ENCODE measurements at places on chromosomes 5 and 9.

DNA sequence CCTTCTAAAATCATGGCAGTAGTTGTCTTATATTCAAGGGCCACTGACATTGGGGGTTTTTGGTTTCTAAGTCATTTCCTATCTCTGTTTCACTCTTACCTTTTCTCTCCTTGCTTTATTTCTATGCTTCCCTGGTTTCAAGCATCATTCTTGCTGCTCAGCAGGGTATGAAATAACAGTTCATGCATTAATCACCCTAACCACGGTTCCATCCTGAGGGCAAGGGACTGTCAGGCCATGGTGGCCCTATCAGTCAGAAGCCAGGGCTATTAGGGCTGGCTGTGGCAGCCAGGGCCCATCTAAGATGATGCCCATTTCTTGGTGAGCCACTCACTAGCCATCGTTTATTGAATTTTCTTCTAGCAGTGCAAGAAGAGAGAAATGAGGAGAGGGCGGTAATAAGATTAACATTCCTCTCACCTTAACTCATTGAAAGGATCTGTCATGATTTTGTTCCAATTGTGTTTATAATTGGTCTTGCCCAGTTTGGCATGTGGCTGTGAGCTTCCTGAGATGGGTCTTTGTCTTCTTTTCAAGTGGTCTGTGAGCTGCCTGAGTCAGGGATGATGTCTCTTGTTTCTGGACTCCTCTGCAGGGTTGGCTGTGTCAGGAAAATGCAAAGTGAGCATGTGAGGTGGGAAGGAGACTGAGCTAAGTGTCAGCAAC lies 45.2 kb downstream of the CYSTM1 start:
- no peak for DNase-seq

DNA sequence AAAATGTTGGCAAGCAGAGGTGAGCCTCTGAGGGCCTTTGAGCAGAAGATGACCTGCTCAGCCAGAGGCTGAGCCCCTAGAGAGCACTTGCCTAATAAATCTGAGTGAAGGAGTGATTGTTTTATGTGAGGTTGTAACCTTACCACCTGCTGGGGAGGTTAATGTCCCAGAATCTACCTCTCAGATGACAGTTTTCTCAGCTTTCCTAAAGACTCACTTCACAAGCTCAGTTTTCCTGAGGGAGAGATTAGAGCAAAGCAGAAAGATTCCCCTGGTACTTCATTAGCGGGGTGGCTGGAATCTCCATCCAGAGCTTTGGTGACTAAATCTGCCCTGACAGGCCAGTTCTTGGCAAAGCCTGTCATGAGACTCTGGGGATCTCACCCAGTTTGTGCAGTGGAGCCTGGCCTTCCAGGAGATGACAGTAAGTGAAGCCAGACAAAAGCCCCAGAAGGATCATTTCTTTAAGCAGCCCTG lies 48.8 kb upstream of the GALNT10 start:
- DNase-seq = no peak

DNA sequence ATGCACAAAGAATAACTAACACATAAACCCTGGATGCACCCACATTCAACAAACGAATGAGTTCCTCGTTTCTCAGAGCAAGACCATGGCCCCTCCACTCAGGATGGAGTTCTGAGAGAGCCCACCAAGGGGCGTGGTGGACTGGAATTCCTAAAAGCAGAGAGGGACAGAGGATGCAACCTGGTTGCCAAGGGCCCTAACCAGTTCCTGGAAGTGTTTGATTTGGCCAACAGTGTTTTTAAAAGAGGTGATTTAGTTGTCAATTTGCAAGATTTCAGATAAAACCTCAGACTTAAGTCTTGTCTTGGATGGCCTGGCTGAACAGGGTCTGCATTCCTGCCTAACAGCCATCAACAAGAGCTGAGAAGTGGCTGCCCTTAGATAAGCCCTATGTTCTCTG lies 34.4 kb downstream of the GLRA1 start:
- DNase-seq = no peak

- no peak for DNase-seq
Observed at GRCh38 chr9:116477584-116478141, 209.4 kb upstream of the TRIM32 start.

DNA sequence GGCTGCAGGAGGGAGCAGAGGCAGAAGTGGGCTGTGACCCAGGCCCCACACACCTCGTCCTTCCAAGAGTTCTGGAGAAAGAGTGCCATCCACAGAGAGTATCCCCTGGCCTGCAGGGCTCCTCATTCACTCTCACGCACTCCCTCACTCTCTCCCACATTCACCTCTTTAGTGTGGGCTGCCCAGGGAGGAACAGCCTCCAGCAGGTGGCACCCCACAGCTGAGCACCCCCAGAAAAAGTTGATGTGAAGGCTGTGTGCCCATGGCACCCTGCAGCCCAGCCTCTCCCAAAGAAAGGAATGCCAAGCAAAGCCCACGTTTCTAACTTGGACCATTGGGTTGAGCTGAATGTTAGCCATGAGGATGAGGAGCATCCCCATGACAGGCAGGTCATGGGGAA lies 4.5 kb upstream of the SHC3 start:
- no peak for DNase-seq

GRCh38 chr5:75847561-75848021 lies 130.4 kb upstream of the POC5 start:
- DNase-seq = no peak

- no peak for DNase-seq
Observed at GRCh38 chr9:122347348-122348287, 23.2 kb upstream of the PTGS1 start.

- DNase-seq = no peak
Observed at GRCh38 chr9:68780380-68780712, 75.3 kb downstream of the PIP5K1B start.

- no peak for DNase-seq
Observed at GRCh38 chr5:174806729-174807128, 82.3 kb downstream of the MSX2 start.

DNA sequence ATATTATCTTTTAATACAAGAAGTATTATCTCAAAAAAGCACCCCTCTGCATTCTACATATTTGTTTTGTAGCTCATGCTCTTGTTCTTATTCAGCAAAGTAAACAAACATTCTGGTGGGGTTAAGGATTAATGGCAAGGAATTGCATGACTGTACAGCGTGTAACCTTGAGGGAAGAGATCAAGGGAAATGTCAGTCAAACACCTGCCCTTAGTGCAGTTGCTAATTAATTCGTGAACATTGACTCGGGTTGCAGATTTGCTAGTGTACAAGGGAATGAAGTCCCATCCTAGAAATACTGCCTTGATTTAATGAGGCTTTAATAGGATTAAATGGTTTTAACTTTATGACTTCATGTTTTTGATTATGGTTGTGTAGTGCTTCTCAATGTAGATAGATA lies 1758.1 kb downstream of the MAT2B start:
- no peak for DNase-seq

- DNase-seq = peak; percentile 47
Observed at GRCh38 chr9:92790542-92791527, 26.2 kb upstream of the BICD2 start.

GRCh38 chr5:144487761-144488160 lies 317.1 kb downstream of the KCTD16 start:
- no peak for DNase-seq

- DNase-seq = no peak
Observed at GRCh38 chr5:124651663-124652513, 94.6 kb downstream of the ZNF608 start.

GRCh38 chr5:160473681-160474080 lies 52.0 kb downstream of the PTTG1 start:
- no peak for DNase-seq

DNA sequence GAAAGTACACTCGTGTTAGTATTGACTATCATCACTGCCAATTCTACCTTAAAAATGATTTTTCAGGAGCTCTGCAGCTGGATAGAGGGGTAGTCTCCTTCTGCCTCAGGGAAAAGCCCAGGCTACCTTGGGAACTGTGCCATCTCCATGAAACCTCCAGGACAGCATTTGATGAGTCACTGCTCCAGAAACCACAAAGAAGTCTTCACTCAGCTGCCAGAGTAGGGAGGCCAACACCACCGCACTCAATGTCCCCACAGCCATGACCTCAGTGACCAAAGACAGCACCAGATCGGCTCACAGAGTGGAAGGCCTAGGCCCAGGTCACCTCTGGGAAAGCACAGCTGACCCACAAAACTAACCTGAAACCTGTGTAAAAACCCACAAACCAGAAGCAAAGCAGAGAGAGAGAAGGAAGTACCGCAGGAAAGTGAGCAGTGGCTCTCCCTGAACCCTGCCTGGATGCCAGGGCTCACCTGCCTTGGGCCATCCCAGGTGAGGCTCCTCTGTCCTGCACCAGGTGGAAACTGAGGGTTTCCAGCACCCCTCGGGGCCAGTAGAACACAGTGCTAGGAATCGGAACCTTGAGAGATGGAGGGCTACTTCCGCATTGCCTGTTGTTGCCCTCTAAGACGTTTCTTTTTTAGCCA lies 30.0 kb downstream of the S1PR3 start:
- no peak for DNase-seq

- no peak for DNase-seq
Observed at GRCh38 chr5:3194271-3194670, 401.4 kb upstream of the IRX1 start.

DNA sequence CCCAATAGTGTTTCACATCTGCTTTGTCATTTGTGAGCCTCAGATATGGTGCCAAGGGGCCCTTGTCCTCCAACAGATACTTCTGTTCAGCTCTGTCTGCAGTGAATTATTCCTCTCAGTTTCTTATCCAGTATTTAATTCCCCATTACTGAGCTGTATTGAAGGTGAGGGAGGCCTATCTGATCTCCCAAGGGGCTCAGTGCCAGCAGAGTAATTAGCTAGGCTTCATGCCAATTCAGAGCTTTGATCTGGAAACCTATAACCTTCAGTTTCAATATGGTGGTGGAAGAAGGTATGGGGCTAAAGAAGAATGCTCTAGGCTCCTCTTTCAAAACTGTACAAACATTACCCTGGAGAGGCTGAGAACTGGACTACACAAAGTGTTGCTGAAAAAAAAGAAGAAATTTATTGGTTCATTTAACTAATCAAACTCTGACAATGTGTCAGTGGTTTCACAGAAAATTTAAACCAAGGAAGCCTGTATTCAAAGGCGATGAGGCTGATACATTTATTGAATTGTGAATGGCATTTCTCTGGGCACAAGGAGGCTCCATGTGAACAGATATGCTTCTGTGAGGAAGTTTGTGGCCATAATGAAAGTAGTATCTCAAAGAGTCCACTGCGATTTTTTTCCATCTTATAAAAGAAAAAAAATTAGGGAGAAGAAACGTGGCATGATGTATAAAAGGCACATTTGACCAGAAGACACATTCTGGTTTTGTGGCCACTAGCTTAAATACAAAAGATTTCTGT lies 397.8 kb downstream of the TLE4 start:
- no peak for DNase-seq

GRCh38 chr5:36651761-36652685 lies 45.6 kb downstream of the SLC1A3 start:
- DNase-seq = no peak

- no peak for DNase-seq
Observed at GRCh38 chr5:174459832-174460448, 264.4 kb upstream of the MSX2 start.

DNA sequence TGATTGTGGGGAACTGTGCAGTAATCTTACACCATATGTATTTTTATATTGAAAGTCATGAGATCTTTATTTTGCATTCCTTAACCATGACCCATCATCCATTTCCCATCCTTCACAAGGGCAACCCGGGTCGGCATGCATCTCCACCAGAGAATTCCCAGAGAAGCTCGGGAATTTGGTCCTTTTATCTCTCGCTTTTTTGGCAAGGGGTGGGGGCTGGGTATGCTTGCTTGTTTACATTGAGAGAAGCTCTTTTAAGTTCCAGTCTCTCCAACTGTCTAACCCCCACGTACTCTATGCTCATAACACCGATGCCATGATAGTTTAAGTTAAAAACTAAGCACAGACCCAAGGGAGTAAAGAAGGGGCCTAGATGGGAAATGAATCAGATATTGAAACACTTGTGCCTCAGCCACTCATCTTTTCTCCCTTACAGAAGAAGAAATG lies 109.9 kb upstream of the NFIB start:
- no peak for DNase-seq

DNA sequence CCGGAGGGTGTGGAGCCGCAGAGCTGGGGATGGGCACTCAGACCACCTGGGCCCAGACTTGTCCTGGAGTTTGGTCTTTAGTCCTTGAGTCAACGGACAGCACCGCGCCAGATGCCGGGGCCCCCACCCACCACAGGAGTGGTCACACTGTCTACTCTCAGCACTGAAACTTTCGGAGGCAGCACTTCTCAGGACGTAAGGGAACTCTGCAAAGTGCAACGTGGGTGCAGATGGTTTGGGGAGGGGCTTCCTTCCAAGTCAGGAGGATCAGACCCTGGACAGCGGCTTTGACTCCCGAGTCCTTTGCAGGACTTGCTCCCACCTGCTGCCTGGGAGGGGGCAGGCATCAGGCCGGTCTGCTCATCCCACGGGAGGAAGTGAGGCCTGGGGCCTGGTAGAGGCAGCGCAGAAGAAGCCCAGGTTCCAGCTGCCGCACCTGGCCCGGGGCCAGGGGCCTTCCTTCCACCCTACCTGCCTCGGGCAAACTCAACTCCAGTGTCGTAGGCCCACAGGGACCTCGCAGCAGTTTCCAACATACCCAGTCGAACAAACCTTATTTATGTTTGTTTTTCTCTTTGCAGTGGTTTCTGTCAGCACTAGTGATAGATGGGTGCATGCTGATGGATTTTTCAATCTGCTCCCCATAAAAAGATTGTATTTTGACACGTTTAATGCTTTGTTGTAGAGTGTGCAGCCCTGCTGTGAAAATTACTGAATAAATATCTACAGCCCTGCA lies 149.8 kb upstream of the PPP1R26 start:
- DNase-seq = no peak

- no peak for DNase-seq
Observed at GRCh38 chr5:77893225-77893860, 117.2 kb upstream of the TBCA start.

GRCh38 chr5:32272746-32273145 lies 40.0 kb downstream of the MTMR12 start:
- no peak for DNase-seq

DNA sequence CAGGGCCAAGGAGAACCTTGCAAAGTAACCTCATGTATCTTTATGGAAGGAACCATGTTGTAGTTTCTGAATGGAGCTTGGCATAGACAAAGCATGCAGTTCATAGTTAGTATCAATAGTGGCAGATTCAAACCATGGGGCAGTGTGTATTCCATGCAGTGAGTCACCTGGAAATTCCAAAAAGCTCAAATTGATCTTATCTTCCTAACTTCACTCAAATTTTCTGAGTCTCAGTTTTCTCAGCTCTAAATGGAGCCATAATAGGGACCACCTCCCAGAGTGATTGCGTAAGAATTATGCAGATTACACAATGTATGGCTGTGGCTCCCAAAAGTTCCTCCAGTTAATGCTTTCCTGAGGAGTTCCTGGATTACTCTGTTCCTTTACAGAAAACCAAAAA lies 549.9 kb upstream of the KLF4 start:
- DNase-seq = no peak

DNA sequence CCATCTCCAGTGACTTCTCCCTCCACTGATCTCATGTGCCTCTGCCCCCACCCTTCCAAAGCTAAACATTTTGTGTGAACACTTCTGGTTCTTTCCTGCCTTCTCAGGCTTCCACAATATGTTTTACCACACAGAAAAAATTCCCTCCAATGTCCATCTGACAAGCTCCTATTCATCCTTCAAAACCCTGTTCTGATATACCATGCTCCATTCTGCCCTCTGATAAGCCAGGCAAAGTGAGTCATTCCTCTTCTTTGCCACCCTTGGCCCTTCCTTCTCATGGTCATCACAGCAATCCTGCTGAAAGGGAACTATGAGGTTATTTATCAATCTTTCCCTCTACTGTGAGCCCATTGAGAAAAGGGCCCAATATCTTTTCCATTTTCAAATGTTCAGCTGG lies 97.6 kb downstream of the BARX1 start:
- DNase-seq = no peak

Data from stimulated activated CD8-positive, alpha-beta memory T cell treated with anti-CD3 and anti-CD28 coated beads, Interleukin-4, amount 100 ng/mL, for 4 hours (primary cell).